ENCODE measurements at places on chromosomes 6 and 20. TPM values are rescaled to one million over a fixed set of nuclear protein-coding genes. Genes with fewer than 3 reads are reported as not detected.

Gene GCNT2
- 3.1 TPM for total RNA-seq

Gene BPIFB3
- total RNA-seq, result not detected

Gene PRDM13
- not detected for total RNA-seq

Gene BTNL2
- total RNA-seq, result not detected

Gene RNF39
- total RNA-seq, result 0.65 TPM

Gene ZMYND8
- 113 TPM for total RNA-seq

Gene HDGFL1
- total RNA-seq, result not detected

Gene RGL2
- 163 TPM for total RNA-seq

Gene ATXN1
- total RNA-seq, result 63.7 TPM

Gene TRIM31
- 0.78 TPM for total RNA-seq

Gene IRF4
- total RNA-seq, result 12.1 TPM

Gene RIPK1
- total RNA-seq, result 28.4 TPM
